ENCODE measurements at places on chromosomes 3 and 15.

DNA sequence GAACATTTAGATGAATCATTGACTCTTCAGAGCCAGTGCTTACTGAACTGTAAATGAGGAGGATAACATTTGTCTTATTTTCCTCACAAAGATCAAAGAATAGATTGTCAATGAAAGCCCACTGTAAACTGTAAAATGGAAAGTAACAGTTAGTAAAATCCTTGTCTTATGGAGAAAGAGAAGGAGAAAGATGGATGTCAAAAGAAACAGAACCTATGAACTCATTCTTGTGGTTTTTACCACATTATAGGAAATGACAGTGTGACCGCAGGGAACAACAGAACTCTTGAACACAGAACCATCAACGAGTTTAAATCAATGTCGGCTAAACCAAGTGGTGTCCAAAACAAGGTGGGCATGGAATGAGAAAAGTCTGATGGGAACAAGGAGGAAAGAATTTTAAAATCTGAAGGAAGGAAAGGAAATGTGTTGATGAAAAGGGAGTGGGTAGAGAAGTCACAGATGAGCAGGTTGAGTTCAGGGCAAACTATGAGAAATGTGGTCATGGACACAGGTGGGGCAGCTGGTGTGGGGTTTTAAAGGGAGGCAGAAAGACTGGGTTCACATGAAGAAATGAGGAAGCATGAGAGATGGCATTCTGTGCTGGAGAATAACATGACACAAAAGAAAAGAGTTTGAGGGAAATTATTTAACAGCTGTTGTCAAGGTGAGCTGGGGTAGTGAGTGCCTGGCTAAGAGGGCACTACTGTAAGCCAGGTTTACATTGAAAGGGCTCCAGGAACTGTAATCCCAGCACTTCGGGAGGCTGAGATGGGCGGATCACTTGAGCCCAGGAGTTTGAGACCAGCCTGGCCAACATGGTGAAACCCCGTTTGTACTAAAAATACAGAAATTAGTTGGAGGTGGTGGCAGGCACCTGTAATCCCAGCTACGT, 42.4 kb upstream of the ETV5 start:
- no peak for DNase-seq

GRCh38 chr15:98154863-98155262, 194.4 kb downstream of the ARRDC4 start:
- DNase-seq, result no peak

DNA sequence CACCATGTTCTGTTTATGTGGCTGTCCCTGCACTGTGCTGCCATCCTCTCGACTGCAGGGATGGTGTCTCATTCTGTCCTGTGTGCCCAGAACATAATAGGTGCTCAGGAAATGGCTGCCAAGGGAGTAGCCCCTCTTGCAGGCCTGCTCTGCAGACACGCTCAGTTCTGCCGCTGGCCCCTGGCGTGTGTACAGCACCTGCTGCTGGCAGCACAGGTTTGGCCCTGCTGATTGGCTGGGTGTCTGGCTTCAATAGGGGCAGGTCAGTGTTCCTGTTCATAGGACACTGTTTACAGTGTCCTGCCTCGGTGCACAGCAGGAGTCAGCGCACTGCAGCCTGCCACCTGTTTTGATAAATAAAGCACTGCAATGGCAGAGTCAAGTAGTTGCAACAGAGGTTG, 146.9 kb downstream of the DNAJB8 start:
- no peak for DNase-seq

DNA sequence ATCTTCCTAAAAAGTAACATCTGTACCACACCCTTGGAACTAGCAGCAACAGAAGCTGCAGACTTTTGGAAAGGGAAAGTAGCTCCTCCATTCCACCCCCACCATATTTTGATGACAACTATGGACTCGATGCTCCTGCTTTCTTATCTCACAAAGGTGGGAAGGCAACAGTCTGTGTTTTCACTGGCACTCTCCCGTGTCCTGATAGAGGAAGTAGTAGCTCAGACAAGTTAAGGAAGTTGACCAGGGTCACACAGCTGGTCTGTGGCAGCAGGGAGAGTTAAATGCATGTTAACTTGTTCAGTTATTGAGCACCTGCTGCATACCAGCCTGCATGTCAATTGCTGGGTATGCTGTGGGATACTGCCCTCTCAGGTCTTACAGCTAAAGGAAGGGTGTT, 33.1 kb downstream of the BHLHE40 start:
- no peak for DNase-seq

DNA sequence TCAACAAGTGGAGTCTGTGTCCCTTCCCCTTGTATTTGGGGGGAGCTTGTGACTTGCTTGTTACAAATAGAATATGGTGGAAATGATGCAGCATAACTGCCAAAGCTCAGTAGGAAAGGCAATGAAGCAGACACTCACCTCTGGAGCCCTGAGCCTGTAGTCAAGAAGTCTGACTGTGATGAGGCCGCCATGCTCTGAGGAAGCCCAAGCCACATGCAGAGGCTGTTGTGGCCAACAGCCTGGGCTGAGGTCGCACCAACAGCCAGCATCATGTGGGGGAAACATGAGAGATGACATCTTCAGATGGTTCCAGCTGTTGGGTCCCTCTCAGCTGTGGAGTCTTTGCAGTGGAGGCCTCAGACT, 161.4 kb downstream of the CHSY1 start:
- DNase-seq, result no peak

- DNase-seq, result no peak
Observed at GRCh38 chr3:55042591-55042990, 114.7 kb upstream of the LRTM1 start.

GRCh38 chr3:177035676-177036075, 161.6 kb downstream of the TBL1XR1 start:
- no peak for DNase-seq

All from activated CD4-positive, alpha-beta T cell treated with anti-CD3 and anti-CD28 coated beads for 4 hours (primary cell).